ENCODE measurements at places on chromosomes 11 and 22. TPM values are rescaled to one million over a fixed set of nuclear protein-coding genes. Genes with fewer than 3 reads are reported as not detected.
A peak's percentile ranks its signal among the peaks of the same experiment; 100 is the strongest.

DNA sequence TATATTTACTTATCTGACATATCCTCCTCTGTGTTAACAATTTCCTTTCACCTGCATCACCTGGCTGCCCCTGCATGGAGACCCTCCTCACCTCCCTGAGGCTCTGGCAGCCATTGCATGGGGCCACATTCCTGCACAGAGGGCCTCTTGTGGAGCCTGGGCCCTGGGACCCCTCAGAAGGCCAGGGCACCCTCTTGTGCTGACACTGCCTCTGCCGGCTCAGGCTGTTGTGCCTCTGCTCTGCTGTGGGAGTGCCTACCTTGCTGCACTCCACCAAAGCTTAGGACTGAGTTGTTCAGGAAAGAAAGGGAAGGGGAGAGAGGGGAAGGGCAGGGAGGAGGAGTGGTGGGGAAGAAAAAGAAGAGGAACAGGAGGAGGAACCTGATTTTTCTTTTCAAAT lies 194.5 kb downstream of the ADAMTS15 start:
- no peaks in the 10 kb centered on the region for H3K36me3 ChIP-seq
- DNase-seq: no peak

C11orf52 gene
- 0.93 TPM for total RNA-seq

- peak overlapping the region; percentile 51 for H3K4me3 ChIP-seq
- no peaks in the 10 kb centered on the region for H3K36me3 ChIP-seq
- no peaks in the 10 kb centered on the region for H3K27me3 ChIP-seq
- peak; percentile 85 for DNase-seq
- peak overlapping the region; percentile 90 for H3K27ac ChIP-seq
These were observed 121.3 kb downstream of the APOL5 start for GRCh38 chr22:35838855-35839576.

DNA sequence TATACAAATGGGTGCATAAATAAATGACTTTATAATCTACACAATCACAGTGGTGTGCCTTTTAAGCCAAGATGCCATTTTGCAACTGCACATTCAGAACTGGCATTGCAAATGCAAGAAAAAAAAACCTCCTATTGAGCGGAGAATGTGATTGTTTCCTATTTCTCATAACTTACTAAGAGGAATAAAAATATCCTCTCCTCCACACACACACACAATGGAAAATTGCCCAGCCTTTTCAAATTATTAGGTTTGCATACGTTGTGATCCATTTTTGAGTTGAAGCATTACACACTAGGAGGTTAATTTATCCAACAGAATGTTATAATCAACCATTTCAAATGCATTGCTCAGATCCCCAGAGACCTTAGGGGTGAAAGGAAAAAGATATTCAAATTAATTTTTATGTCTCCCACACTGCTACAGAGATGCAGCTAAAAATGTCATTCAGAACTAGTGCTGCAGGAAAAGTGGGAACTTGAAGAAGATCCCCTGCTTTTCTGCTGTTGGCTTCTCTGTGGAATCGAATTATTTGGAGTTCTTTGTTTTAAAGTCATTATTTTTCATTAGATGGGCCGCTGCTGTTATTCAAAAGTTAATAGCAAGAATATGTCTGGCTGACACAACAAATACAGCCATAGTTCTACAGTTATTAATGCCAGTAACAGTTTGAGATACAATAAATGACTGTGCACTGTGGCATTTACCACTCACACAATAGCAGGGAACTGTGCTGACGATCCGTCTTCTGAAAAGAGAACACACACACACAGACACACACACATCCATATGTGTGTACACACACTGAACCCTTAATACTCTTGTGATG lies 299.9 kb upstream of the ANO5 start:
- H3K4me1 ChIP-seq: no peaks in the 10 kb centered on the region
- H3K4me3 ChIP-seq: no peak overlapping the region
- no peaks in the 10 kb centered on the region for H3K36me3 ChIP-seq
- no peaks in the 10 kb centered on the region for H3K27me3 ChIP-seq
- DNase-seq: peak; percentile 38
- no peak overlapping the region for H3K27ac ChIP-seq

DNA sequence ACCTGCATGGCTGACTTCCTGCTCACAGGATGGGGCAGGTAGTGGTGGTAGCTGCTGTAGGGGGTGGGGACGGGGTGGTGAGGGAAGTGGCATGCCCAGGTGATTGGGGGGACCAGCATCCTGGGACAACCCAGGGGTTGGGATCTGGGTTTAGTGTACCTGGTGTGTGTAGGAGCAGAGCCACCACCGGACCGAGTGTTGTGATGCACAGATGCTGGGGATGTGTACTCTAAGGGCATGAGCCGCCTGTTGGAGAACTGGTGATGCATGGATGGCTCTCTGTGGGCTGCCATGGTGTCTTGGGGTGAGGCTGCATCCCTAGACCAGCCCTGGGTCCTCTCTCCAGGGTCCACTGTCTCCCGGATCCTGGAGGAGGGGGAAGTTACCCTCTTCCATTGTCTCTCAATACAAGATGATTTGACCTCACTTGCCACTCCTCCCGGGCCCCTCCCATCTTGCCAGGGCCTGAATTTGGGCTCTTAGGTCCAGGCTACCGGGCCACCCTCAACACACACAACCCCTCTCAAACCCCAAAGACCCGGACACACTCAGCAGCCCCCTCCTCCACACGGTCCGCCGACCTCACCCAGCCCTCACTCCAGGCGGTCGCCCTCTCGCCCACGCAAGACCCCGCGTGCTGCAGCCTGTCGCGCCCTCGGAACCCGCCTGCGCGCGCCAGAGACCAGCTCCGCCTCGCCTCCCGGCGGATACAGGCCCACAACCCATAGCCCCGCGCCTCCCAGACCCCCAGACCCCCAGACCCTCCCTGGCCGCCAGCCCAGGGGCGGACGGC lies 619 bp downstream of the LRRC75B start:
- H3K4me1 ChIP-seq: peaks cover 11% of the 10 kb centered on the region
- H3K27ac ChIP-seq: peak overlapping the region; percentile 29
- H3K36me3 ChIP-seq: peaks cover 24% of the 10 kb centered on the region
- DNase-seq: peak; percentile 45
- peak overlapping the region; percentile 54 for H3K4me3 ChIP-seq

KRTAP5-10 gene
- total RNA-seq: not detected

GUCY1A2 gene
- total RNA-seq: 14.3 TPM

CCDC89 gene
- 2.3 TPM for total RNA-seq

GRCh38 chr22:19035474-19036228 lies 86.6 kb downstream of the DGCR2 start:
- H3K36me3 ChIP-seq: peaks cover 39% of the 10 kb centered on the region
- no peak overlapping the region for H3K4me3 ChIP-seq
- peaks cover 9% of the 10 kb centered on the region for H3K27me3 ChIP-seq
- H3K4me1 ChIP-seq: no peaks in the 10 kb centered on the region

DNA sequence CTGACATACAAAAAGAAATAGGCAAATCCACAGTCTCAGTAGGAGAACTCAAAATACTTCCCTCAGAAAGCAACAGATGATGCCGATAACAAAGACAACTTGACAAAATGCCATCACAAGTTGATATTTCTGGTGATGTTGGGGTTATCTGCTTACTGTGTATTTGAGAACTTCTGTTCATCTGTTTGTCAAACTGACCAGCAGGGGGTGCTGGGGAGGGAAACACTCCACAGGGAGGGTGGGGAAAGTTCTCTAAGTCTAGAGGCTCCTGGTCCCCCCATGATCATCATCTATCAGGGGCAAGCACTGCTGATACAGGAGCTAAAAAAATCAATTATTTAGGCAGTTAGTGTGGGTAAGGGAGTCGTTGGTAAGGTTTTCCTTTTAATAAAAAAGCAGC lies 19.2 kb downstream of the GLYATL1 start:
- H3K4me1 ChIP-seq: no peaks in the 10 kb centered on the region
- no peaks in the 10 kb centered on the region for H3K36me3 ChIP-seq
- H3K27me3 ChIP-seq: peaks cover 6% of the 10 kb centered on the region
- no peak overlapping the region for H3K27ac ChIP-seq

DNA sequence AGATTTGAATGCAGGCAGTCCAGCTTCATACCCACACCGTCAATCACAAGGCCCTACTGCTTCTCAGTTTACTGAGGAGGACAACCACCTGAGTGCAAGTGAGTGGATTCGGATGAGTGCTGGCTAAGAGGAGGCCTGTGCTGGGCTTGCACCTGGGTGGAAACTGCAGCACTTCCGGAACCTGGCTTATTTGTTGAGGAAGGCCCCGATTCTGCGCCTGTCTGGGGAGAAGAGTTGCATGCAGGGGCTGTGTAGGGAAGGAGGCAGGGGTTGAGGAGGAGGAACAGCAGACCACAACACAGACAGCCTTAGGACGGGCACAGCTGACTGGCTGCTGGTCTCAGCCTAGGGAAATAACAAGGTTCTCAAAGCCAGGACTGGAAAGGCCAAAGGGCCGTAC lies 20.8 kb downstream of the ABTB2 start:
- H3K36me3 ChIP-seq: no peaks in the 10 kb centered on the region
- no peak overlapping the region for H3K4me3 ChIP-seq
- H3K4me1 ChIP-seq: peaks cover 4% of the 10 kb centered on the region
- no peak for DNase-seq

DNA sequence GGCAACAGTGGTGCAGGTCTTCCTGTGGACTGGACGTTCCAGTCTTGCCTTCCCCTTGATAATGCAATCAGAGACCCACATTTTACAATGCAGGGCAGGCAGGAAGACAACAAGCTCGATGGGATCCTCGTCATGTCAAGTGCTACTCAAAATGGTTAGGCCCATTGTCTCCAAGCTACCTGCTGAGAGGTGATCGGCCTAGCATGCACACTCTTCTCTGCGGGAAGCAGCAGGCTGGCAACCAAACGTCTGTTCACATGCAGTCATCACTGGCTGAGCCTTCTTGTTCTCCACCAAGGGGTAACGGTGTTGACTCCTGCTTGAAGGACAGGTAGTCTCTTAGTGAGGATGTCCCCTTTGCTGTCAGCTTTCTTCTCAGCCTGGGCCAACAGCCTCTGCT lies 25.5 kb upstream of the CD82 start:
- no peak overlapping the region for H3K4me3 ChIP-seq
- no peak overlapping the region for H3K27ac ChIP-seq
- H3K4me1 ChIP-seq: peaks cover 13% of the 10 kb centered on the region
- H3K36me3 ChIP-seq: no peaks in the 10 kb centered on the region
- DNase-seq: no peak

MS4A14 gene
- 0.35 TPM for total RNA-seq

DNA sequence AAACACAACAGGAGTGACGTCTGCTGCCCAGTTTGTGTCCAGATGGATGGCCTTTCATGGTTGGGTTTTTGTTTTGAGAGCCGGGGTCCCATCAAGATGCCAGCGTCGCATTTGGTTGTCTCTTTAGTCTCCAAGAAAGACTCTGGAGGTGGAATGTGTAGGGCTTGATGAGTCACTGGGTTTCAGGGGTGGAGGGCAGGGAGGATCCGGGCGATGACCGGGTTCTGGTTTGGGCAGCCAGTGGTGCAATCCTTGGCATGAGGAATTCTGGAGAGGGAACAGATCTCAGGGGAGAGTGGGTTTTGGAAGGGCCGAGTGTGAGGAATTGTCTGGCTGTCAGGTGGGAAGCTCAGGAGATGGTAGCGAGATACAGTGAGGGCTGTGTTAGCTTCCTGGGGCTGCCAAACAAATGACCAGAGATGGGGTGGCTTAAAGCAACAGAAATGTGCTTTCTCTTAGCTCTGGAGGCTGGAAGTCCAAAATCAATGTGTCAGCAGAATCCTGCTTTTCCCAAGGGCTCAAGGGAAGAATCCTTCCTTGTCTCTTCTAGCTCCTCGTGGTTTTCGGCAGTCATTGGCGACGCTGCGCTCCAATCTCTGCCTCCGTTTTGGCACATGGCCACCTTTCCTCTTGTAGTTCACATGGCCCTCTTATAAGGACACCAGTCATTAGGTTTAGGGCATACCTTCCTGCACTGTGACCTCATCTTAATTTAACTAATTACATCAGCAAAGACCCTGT lies 26.4 kb upstream of the PPFIA1 start:
- H3K27ac ChIP-seq: no peak overlapping the region
- no peaks in the 10 kb centered on the region for H3K36me3 ChIP-seq
- no peak for DNase-seq
- peaks cover 16% of the 10 kb centered on the region for H3K27me3 ChIP-seq
- H3K4me3 ChIP-seq: no peak overlapping the region
- peaks cover 4% of the 10 kb centered on the region for H3K4me1 ChIP-seq

DRICH1 gene
- 0.71 TPM for total RNA-seq

SELENOH gene
- total RNA-seq: 113 TPM

- peaks cover 33% of the 10 kb centered on the region for H3K4me1 ChIP-seq
- peaks cover 14% of the 10 kb centered on the region for H3K36me3 ChIP-seq
- no peaks in the 10 kb centered on the region for H3K27me3 ChIP-seq
- no peak overlapping the region for H3K4me3 ChIP-seq
These were observed 62.6 kb downstream of the TRAF6 start for GRCh38 chr11:36447514-36447913.

- H3K4me1 ChIP-seq: no peaks in the 10 kb centered on the region
- H3K4me3 ChIP-seq: no peak overlapping the region
- H3K27ac ChIP-seq: no peak overlapping the region
- DNase-seq: no peak
- H3K36me3 ChIP-seq: no peaks in the 10 kb centered on the region
These were observed 43.3 kb downstream of the DNAJC24 start for GRCh38 chr11:31412946-31413345.

CRYBB3 gene
- 0.13 TPM for total RNA-seq

GRCh38 chr22:19535001-19535400 lies 10.8 kb upstream of the CLDN5 start:
- no peaks in the 10 kb centered on the region for H3K36me3 ChIP-seq
- H3K4me3 ChIP-seq: no peak overlapping the region
- H3K27ac ChIP-seq: no peak overlapping the region
- no peaks in the 10 kb centered on the region for H3K4me1 ChIP-seq

DNA sequence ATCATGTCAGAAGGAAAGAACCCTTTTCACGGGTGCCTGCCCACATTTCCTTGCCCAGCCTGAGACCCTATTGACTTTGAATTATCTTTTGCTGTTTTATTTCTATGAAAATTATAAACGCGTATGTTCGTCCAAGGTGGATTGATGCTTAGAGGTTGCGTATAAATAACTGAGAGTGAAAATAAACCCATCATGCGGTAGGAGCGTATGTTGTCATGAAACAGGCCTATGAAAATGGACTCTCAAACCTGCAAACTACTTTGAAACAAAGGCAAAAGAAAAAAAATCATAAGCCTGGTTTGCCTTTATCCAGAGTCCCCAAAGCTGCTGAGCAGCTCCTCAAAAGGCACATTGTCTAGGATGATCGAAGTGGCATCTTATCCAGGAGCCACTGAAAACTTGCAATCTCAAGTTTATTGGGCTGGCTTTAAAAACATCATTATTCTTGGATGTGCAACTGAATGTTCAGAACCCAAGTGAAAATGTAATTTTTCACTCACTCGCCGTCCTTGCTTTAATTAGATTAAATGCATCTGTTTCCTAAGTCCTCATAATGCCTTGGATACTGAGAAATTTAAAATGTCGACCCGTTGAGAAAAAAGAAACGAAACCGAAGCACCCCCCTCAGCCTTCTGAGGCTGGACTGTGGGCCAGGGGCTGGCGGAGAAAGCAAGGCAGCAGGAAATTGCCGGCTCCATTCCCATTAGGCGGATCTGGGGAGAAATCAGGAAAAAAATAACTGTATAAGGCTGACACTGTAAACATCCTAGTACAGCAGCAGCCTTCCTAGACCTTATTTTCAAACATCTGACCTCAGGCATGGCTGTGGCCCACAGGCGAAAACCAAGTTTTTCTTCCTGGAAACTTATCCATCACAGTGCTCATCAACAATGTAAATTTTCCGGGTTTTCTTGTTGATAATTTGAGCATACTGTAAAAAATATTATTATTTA lies 82.9 kb upstream of the PPARA start:
- peaks cover 4% of the 10 kb centered on the region for H3K36me3 ChIP-seq
- H3K4me3 ChIP-seq: no peak overlapping the region
- H3K4me1 ChIP-seq: peaks cover 25% of the 10 kb centered on the region

DGAT2 gene
- 0.31 TPM for total RNA-seq

CATSPER1 gene
- total RNA-seq: 0.09 TPM
